Immature natural killer cell (primary cell): ENCODE measurements at places on chromosomes 13 and 19. TPM values are rescaled to one million over a fixed set of nuclear protein-coding genes. Genes with fewer than 3 reads are reported as not detected.

Gene MAP2K7
- 2.0 TPM for polyA plus RNA-seq

- H3K36me3 ChIP-seq = no peaks in the 10 kb centered on the region
- H3K27me3 ChIP-seq = no peaks in the 10 kb centered on the region
- no peak for DNase-seq
- no peak overlapping the region for H3K27ac ChIP-seq
These were observed 65.9 kb downstream of the ENOX1 start for GRCh38 chr13:43720780-43721397.

Gene FREM2
- not detected for polyA plus RNA-seq

- DNase-seq = no peak
- H3K4me3 ChIP-seq = no peak overlapping the region
- no peak overlapping the region for H3K27ac ChIP-seq
- no peaks in the 10 kb centered on the region for H3K27me3 ChIP-seq
These were observed 174.6 kb downstream of the SUCLA2 start for GRCh38 chr13:47826471-47826870.

Gene SPATA13
- 65.6 TPM for polyA plus RNA-seq
